SK-N-DZ (cell line): ENCODE measurements at places on chromosomes 1 and 21.

DNA sequence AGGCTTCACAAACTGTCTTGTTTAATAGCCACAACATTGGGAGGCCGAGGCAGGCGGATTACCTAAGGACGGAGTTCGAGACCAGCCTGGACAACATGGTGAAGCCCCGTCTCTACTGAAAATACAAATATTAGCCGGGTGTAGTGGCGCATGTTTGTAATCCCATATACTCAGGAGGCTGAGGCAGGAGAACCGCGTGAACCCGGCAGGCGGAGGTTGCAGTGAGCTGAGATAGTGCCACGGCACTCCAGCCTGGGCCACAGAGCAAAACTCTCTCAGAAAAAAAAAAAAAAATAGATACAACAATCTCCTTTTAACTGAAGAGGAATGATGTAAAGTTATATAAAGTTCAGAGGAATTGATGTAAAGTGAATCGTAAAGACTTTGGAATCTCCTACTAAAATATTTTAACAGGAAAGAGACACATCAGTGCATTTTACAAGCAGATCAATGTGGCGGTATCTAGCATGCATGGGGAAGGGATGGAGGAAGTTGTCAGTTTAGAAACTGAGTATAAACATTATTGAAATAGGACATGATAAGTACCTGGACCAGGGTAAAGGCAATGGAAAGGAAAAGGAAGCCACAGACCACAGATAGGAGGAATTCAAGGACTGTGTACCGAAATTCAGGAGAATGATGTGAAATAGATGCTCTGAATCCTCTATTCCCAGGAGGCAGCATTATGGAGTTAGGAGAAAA lies 41.5 kb downstream of the PTPRC start:
- DNase-seq, result no peak

- no peak for DNase-seq
Measured at GRCh38 chr1:157135646-157136045, 2.5 kb downstream of the ETV3 start.

GRCh38 chr21:32335601-32336575 lies 37.2 kb downstream of the MRAP start:
- DNase-seq, result no peak

- DNase-seq, result no peak
Measured at GRCh38 chr1:50658459-50659076, 235.3 kb upstream of the DMRTA2 start.

GRCh38 chr21:15249285-15249993 lies 184.6 kb upstream of the NRIP1 start:
- no peak for DNase-seq
